ENCODE measurements at places on chromosomes 11 and 22.

DNA sequence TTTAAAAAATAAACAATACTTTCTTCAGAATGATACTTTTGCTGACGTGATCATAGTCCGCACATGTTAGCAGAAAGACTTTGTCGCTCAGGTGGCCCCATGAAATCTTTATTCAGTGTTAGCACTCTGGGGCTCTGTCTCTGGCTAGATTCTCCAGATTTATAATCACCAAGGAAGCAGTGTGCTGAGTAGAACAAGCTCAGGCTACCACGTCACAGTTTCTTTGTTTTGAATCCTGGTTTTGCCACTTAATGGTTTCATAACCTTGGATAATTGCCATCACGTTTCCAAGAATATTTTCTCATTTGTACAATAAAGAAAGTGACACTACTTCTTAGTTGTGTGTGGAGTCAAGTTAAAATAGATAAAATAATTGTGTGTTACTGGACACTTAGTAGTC, 3.9 kb upstream of the MUC15 start:
- no peak for DNase-seq

- no peak for DNase-seq
Observed at GRCh38 chr11:20444535-20444934, 57.0 kb downstream of the PRMT3 start.

DNA sequence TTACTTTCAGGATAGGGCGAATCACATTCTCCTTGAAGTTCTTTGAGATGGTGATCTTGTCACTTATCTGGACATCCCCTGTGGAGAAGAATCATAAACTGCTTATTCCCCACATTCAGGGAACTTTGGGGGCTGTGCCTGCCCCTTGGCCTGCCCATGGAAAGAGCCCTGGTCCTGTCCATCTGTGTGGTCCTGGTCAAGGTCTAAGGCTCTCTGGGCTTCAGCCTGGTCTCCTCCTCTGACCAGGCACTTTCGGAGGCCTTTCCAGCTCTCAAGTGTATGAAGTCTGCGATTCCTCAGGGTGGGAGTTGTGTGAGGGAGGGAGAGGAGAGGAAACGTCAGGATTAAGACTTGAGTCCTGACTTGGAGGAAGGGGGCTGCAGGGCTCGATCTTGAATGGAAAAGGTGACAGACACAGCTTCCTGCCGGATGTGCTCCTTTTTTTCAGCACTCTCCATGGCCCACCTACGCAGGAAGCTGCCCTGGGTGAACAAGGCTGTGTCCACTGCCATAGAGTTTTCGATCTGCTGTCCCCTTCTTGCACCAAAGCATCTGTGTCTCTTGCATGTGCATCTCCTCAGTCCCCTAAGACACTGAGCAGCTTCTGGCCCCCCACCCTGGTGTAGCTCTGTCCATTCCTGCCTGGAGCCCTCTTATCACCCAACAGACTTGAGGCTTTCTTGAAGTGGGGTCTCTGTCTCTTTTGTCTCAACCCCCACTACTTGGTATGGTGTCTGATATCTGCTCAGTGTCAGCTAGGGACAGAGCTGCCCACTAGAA, 50.8 kb upstream of the PHOX2A start:
- DNase-seq, result no peak

- DNase-seq, result no peak
Observed at GRCh38 chr22:27231266-27231665, 570.3 kb downstream of the MN1 start.

DNA sequence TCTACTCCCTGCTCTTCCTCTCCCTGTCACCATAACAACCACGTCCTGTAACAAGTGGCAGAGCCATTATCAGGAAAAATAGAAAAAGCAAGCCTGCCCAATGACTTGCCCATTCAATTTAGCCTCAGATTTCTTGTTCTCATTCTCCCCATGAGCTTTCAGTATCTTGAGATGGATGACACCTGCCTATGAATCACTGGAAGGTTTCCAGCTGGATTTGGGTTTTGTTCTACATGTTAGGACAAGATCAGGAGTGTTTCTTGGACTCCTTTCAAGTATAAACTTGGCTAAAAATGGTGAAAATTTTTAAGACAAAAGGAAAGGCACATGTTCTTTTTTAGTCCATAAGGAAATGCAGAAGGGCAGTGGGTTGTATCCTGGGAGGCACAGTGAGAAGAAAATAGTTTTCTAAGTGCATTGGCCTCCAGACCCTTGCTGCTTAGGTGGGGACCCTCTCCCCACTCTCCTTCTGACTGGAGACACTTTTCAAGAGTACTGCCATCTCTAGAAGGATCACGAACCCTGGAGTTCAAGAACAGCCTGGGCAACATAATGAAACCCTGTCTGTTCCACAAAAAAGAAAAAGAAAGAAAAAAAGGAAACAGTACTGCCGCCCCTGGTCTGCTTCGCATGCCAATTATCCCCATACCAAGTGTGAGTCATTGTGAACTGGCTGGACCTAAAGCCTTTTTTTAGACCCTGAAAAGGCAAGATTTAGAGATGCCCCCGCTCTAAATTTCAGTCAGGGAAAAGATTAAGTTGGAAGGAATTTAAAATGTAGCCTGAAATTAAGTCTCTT, 51.0 kb downstream of the MTNR1B start:
- DNase-seq, result no peak

DNA sequence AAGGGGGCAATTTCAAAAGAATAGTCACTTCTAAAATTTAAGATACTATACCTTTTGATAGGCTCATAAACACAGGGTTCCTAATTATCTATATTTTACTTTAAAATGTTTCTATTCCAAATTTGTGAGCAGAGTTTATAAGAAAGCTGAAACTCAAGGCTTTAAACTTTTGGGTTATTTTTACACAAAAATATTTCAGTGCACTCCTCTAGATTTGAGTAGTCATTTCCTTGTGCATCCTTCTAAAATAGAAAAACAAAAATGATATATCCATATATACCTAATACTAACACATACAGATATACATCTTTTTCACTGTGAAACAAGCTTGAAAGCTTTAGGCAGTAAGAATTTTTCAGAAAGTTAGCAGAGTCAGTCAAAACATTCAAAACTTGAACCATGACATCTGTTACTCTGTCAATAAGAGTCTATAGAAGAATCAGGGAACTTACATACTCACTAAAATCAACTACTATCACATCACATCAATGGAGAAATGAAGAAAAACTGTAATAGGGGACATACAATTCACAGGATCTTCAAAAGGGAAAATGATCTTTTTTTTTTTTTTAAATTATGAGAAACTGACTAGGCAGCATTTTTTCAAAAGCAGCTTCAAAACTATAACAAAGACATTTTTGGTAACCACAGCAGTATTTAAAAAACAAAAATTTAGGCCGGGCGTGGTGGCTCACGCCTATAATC, 5.1 kb downstream of the PHF21A start:
- DNase-seq, result no peak

GRCh38 chr11:12200279-12200990, 90.0 kb downstream of the MICAL2 start:
- no peak for DNase-seq

DNA sequence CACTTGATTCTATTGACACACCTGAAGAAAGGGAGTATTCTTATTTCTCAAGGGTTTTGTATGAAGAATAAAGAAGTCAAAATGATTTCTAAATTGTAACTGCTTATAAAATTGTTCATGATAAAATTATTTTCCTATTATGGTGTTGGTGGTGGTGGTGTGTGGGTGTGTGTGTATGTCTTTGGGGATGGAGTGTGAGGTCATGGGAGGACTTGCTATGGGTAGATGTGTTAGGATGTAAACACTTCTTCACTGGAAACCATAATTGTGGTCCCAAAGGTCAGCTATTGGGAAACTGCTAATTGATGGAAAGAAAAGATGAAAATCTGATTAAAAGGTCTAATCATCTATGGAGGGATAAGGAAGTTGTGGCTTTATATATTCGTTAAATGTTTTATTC, 5.1 kb downstream of the TRIM22 start:
- no peak for DNase-seq

GRCh38 chr11:126105022-126105747, 42.5 kb upstream of the CDON start:
- no peak for DNase-seq

DNA sequence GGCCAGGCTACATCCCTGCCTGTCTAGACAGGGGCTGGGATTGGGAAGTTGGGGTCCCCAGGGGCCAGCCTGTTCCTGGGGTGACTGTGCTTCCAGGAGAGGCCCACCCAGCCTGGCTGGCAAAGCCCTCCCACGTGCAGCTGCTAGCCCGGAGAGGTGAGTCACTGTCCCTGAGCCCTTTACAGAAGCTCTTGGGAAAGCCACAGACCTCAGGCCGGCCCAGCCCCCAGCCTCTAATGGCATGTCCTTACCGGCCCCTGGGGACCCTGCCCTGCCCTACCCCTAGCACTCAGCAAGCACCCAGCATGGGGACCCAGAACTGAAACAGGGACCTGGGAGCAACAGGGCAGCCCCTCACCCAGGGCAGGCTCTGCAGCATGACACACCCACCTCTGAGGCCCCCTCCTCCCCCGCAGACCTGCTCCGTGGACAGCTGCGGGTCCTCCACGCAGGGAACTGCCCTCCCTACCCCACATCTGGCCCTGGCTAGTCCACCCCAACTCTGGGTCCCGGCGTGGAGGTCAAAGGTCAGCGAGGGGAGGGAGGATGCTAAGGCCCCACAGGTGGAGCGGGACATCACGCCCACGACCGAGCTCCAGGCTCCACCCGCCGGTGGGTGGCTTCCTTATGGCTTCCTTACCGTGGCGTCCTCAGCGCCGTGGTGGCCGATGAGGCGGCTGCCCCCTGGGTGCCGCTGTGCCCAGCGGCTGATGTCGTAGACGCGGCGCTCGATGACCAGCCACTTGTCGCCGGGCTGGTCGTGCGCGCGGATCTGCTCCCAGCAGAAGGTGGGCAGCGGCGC, 615 bp downstream of the FADS3 start:
- no peak for DNase-seq

DNA sequence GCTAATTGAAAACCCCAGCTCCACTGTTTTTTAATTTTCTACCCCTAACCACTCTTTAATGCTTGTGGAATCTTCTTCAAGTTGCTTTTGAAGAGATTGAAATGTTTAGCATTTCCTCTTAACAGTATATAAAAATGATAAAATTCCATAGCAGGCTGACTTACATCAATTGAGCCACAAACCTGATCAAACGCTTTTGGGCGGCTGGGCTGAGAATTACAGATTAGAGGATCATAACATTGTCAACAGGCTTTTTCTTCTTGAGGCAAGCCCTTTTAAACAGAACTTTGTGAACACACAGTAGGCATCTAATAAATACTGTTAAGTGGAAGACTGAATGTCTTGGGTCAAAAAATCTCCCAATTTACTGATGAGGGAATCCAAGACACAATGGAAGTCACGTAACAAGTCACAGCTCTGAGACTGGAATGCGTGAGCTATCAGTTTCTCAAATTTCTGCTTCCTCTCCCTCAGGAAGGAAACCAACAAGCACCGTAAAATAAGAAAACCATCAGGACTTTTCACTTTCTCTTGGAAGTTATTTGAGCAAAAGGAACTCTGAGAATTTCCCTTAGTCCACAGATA, 50.0 kb upstream of the CCDC89 start:
- DNase-seq, result no peak

DNA sequence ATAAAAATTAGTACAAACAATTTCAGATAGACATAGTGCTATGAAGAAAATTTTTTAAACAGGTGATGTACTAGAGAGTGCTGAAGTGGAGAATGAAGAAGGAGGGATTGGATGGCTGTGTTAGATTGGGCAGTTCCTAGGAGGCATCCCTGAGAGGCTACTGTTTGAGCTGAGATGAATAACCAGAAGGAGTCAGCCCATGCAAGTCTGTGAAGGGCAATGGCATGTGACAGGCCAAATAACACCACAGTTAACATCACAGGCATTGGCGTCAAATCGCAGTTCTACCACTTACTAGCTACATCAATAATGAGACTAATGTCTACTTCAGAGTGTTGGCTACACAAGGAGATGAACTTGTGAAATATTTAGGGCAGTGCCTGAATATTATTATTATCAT, 35.4 kb downstream of the HORMAD2 start:
- no peak for DNase-seq

DNA sequence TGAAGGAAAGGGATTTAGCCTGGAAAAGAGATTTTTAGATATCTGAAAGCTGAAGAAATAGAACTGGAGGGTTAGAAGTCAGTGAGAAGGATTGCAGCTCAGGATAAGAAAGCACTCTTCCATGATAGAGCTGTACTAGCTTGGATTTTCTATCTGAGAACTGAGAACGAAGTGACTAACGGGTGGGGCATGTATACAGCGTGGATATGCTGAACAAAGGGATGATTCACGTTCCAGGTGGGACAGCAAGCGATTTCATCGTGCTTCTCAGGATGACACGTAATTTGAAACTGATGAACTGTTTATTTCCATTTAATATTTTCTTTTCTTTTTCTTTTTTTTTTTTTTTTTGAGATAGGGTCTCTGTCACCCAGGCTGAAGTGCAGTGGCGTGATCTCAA, 53.0 kb downstream of the GRAMD1B start:
- DNase-seq, result no peak

DNA sequence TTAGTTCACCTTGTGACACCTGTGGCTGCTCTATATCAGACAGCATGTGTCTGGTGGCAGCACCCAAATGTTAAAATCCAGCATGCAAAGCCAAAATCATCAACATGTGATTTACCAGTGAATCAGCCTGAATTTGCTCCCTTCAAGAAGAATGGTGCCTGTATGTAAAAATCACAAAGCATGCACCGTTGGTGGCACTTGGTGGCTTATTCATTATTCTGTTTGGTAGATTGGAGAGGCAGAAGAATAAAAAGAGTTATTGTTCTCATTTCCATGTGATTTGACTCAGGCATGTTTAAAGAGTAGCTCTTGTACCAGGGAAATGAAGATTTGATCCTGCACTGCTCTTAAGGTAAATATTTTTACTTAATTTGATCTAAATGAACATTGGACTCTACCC, 143.9 kb upstream of the MPPED2 start:
- no peak for DNase-seq

GRCh38 chr11:57460022-57460757, at the start of gene RTN4RL2:
Gene RTN4RL2, plus strand, starts transcription at chr11:57460528. Its CDS starts 338 bp downstream, at chr11:57460866.
- DNase-seq, result peak; percentile 50

DNA sequence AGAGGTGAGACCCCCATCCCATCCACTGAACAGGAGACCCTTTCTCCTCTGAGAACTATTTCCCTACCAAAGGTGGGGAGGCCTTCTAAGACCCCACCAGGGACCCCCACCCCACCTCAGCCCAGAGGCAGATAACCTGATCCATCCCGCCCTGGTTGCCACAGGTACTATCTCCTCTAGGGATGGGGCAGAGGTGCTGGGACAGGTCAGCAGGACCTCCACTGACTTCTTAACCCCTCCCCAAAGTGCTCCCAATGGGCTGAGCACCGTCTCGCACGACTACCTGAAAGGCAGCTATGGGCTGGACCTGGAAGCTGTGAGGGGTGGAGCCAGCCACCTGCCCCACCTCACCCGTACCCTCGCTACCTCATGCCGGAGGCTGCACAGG, 4.3 kb downstream of the INPPL1 start:
- DNase-seq, result no peak

- DNase-seq, result peak; percentile 26
Observed at GRCh38 chr11:129643031-129643721, 172.5 kb upstream of the TMEM45B start.

DNA sequence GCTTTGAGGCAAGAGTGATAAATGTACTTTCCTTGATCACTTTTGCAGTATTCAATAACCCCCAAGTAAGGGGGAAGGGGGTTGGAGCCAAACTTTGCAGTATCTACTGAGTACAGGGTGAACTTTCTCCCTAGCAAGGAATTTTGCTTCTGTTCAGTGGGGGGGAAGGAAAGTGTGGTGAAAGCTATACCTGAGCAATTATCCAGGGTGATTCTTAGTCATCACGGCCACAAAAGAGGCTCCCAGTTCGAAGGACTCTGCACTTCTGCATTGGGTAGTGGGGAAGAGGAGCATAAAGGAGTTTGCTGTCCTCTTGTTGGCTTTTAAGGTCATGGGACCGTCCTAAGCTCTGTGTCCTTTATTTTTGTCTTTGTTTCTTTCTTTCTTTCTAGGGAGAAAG, 346.5 kb upstream of the SYN3 start:
- DNase-seq, result no peak

- DNase-seq, result no peak
Observed at GRCh38 chr11:13011466-13012055, 2.4 kb downstream of the RASSF10 start.

Data from NCI-H2029 (cell line).